Liver (tissue), 10 donors: ENCODE measurements at places on chromosomes 1 and 21.

DNA sequence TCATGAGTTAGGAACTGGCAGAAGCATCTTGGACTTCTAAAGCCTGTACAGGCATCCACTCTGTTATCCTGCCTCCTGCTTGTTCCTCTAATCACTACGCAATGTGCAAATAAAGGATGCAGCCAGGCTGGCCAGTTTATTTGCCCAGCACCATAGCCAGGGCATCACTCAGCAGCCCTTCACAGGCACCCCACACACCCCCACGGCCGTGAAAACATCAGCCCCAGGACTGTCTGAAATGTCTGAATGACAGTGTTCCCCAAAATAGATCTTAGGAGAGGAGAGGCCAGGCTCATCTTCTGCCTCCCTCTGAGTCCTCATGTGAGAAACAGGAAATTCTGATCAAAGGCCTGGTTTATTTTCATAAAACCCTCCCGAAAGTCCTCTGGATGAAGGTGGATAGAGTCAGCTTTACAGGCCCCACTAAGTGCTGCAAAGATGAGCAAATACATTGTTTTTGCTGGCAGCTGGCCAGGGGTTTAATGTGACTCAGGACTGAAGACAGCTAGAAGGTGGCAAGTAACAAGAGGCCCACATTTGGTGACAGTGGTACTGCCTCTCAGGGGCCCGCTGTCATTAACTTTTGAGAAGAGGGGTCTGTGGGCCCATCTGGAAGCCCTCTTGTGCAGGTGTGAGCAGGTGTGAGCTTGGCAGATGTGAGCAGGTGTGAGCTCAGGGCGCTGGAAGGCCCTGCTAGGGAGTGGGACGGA lies 32.9 kb downstream of the GRHL3 start:
- DNase-seq, result no peak

DNA sequence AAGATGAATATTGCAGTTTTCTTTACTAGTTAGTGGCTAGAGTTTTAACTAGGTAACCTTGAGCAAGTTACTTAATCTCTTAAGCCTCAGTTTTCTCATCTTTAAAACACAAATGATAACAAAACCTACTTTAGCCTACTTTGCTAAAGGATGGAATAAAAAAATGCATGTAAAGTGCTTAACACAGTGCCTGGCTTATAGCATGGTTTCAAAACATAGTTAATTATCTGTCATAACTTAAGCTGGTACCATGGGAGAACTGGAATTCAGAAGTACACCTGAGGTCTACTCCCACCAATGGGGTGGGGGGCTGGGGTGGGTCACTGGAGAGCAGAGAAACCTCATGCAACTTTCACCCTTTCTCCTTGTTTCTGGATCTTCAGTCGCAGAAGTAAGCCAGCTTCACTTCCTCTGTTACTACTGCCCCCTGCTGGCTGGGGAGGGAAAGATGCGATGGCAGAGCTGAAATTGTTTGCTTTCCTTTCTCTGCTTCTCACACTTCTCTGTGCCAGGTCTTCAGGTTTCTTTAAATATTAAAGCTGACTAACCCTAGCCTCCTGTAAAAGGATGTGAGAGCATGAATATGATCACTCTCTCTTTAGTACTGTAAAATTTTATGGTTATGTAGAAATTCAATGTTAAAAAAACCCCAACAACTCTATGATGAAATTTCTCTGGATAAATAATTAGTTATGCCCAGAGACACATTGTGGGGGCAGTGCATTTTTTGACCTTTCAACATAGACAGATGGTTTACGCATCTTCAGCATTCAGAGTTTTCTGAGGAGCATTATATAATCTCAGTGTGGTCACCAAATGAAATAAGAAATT lies 324.2 kb downstream of the HLX start:
- DNase-seq, result peak; percentile 83

- DNase-seq, result no peak
Observed at GRCh38 chr1:248823517-248824001, 2.2 kb downstream of the SH3BP5L start.

- DNase-seq, result no peak
Observed at GRCh38 chr1:34829250-34829649, 30.3 kb downstream of the SMIM12 start.

DNA sequence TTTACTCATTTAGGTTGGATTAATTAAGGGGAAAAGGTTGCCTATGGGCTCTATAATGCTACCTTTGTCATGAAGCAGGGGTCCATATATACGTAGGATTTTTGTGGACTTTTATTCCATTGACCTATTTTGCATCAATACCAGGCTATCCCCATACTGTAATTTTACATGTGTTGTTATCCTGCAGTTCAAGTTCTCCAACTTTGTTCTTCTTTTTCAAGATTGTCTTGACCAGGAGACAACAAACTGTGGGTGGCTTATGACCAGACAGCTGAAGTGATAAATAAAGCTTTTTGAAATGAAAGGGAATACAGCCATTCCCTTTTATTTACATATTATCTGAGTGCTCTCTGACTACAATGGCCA lies 345.7 kb downstream of the BARHL2 start:
- DNase-seq, result no peak

DNA sequence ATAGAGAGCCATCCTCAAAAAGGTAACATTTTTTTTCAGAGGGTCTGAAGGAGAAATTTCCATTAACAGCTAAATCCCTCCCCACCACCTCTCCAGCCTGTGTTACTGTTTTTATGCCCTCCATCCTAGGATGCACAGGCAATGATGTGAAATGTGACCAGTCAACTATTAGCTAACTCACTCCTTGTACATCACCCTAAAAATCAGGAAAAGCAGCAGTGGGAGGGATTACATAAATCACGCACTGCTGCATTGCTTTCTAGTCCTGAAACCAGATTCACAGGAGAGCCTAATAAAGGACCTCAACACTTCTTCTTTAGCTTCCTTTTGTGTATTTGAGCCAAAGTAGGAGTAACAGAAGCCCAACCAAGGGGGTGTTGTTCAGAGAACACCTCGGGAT lies 66.3 kb downstream of the LMO4 start:
- DNase-seq, result no peak

DNA sequence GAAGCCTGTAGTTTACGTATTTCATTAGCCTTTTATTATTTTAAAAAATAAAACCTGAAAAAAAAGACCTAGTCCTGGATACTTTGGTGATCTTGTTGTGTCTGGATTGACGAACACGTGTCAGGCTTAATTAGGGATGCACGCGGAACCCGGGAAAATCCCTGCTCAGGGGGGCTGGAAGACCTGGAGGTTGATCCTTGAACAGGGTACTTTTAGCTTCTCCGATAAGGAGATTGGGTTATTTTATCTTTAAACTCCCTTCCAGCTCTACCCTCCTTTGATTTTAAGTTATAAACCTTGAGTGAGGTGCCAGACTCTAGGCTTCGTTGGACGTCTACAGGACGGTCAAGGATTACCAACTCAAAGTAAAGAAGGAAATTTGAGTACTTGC lies 552 bp upstream of the ZNF691 start:
- no peak for DNase-seq
